ENCODE measurements at places on chromosomes 5 and 9.

GRCh38 chr5:7000310-7000709 lies 287.1 kb downstream of the TENT4A start:
- DNase-seq: no peak

DNA sequence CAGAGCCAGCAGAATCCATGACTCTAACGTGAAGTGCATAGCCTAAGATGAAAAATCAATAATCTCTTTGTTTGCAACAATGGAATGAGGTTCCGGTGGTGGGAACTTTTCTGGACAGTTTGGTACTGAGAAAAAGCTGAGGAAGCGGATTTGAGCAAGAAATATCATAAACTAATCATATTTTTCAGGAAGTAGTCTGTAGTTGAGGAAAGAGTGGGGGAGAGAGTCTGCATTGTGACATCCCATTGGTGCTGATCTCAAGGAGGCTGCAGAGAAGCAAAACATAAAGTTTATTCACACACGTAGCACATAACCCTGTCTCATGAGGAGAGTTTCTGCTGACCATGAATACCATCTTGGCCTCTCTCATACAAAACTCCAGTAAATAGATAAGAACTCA lies 15.8 kb upstream of the FCHO2 start:
- DNase-seq: peak; percentile 39

DNA sequence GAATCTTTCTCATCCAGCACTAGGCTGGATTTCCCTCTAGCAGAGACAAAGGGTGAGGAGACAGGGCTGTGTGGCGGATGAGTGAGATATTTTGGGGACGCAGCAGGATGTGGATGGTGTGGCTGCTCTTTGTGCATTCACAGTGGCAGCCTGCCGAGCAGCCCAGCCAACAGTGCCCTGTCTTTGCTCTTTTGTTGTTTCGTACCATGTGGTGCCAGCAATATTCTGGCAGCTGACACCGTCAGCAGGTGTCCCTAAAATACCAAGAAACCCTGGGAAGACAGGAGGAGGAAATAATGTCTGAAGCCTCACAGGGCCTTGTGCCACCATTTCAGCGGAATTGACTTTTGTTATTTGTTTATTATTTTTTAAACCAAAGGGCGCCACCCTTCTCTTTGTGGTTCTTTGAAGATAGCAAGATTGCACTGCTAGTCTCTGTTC lies 141.4 kb downstream of the CCDC192 start:
- no peak for DNase-seq

DNA sequence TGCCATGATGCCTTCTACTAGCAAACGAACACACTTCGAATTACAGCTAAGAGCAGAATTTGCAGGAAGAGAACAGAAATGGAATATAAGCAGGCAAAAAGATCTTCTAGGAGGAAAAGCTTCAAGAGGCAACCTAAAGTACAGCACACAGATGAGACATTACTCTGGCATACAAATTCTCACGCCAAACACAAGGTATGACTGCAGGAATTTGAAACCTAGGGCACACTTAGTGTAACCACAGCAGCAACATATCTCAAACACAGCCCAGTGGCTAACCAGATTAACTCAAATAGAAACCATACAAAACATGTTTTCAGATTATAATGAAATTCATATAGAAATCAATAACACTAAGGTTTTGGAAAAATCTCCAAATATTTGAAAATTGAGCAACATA lies 481.0 kb upstream of the RGMB start:
- DNase-seq: no peak

DNA sequence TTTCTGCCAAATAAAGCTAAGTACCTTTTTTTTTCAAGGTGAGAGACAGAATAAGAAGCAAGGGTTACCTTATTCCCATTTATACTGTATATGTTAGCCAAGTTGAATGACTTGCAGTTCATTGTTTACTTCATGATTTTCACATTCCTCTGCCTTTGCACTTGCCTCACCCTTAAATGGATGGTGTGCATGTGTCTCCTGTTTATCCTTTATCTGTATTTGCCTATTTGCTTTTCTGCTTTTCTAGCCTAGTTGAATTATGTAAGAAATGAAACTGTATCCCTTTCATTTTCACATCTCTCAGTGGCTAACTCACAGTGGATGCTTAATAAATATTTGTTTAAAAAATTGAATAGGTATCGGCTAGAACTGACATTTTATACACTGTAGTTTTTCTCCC lies 200.8 kb upstream of the ST8SIA4 start:
- DNase-seq: no peak

GRCh38 chr5:135365281-135365680 lies 33.8 kb downstream of the MACROH2A1 start:
- DNase-seq: no peak

DNA sequence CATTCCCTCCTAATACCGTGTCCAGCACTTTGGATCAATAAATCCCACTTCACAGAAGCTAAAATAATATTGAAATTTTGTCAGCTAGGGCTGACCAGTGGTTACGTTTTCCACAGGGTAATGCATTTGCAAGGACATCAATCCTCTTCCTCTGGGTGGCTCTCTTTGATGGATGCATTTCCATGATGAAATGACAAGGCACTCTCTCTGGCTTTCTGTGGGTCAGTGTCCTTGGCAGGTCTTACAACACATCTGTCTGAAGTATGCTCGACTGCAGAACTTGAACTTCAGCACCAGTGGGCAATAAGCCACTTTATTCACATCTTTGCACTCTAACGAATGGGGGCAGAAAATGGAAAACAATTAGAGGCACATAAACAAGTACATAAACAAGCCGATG lies 330.1 kb downstream of the ADAMTS6 start:
- DNase-seq: no peak

GRCh38 chr9:117050007-117050406 lies 362.9 kb downstream of the TRIM32 start:
- DNase-seq: no peak

GRCh38 chr9:69213647-69214046 lies 39.6 kb downstream of the TJP2 start:
- DNase-seq: no peak

GRCh38 chr5:14408969-14409586 lies 172.5 kb upstream of the OTULINL start:
- DNase-seq: no peak

DNA sequence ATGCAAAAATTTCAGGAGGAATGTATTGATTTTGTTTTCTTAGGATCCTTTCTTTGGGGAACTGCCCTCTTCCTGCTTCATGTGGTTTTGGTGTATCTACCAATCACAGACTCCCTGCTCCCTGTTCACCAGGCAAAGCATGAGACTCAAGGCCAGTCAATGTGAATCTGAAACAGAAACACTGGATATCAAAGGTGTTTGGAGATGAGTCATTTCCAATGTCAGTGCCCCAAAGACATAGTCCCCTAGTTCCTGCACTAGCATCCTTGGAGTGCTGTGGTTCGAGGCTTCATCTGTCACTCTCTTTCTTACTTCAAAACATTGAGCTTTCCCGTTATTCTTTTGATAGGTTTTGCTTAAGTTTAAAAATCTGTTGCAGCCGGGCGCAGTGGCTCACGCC lies 8.1 kb downstream of the PPP3R2 start:
- DNase-seq: no peak

DNA sequence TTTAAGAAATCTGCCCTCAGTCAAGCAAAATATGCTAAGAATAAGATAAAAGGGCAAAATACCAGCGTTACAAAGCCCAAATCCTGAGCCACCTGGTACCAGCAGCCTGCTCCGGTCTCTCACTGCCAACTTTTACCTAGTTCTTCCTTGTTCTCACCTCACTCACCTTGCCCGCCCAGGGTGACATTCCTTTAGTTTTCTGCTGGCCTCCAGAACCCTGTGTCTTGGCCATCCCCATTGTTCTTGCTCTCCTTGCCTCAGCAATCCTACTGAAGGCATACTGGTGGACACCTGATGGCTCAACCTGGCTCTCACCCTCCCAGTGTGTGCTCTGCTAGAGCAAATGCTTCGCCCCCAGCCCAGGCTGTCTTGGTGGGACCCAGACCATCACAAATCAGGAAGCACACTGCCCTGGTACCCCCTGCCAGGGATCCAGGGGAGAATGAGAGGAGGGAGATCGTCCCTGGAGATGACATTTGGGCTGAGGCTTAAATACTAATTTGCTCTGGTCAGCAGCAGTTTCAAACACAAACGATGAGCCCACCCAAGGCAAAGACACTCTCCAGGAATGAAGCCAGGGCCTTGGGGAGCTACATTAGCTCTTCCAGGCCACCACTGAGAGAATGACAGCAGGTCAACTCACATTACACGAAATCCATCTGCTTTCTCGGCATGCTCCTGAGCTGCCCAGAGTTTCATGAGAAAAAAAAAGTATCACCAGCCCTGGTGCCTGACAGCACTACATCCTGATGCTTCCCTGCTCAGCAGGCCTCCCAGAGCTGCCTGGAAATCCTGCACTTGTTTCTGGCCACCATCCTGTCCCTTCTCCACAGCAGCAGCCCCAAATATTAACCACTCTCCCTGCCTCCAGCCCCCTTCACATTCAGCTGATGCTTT lies 12.2 kb upstream of the SEPTIN8 start:
- no peak for DNase-seq

GRCh38 chr5:81786991-81787390 lies 36.1 kb upstream of the SSBP2 start:
- DNase-seq: no peak

DNA sequence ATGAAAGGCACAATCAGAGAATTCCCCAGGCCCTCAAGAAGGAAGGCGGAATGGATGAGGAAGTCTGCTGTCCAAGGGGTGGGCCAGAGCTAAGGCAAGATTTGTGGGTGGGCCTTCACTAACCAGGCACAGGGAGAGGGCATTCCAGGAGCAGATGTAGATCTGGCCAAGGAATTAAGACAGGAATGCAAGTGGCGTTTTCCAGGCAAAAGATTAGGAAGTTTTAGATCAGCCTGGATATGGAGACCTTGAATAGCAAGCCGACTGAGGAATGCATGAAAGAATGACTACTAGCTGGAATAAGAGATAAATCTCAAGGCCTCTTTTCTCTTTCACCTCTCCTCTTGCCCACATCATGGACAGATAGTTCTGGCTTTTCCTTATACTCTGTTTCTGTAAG lies 68.5 kb downstream of the GHR start:
- no peak for DNase-seq

DNA sequence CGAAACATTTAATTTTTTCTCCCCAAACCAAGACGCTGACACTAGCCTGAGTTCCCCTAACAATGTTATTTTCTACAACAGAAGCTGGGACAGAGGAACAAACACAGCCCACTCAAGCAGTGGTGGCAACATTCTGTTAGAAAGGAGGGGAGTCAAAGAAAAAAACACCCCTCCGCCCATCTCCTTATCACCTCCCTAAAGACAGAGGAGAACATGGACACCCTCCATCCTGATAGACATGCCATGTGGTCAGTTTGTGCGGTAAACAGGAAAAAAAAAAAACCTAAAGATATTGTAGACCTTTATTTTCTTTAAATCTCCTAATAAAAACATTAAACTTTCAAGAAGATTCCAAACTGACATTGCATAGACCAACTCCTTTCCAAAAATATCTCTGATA lies 2.9 kb upstream of the DPM2 start:
- DNase-seq: no peak

- DNase-seq: no peak
These were observed 5.7 kb downstream of the RPP25L start for GRCh38 chr9:34606190-34606589.

DNA sequence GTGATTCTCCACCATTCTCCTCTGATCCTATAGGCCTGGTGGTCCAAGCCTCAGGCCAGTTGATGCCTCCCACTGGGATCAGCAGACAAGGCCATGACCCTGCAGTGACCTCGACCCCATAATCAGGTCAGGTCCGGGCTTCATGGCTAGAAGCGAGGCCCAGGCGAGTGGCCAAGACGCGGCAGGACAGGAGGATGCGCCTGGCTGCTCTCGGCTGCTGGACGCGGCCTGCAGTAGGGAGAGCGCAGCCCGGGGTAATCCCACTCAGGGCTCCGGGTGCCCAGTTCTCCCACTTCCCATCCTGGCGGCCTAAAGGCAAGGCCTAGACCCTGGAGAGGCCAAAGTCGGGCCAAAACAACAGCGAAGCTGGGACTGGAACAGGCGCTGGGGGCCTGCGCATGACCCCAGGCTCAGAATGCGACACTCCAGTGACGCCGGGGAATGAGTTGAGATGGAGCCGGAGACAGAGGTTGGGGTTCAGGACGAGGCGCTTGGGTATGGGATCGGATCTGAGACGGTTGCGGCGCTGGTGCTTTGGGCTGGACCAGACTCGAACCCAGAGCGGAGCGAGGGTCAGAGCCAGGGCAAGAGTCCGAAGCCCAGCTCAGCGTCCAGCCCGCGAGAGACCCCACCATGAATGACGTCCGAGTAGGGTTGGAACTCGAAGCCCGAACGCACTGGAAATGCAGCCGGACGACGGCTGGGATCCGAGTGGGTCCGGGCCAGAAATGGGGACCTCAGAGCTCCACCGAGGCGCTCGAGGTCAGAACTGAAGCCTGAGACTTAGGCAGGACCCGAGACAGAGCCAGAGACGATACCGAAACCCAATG lies 3.2 kb downstream of the LHX6 start:
- no peak for DNase-seq

DNA sequence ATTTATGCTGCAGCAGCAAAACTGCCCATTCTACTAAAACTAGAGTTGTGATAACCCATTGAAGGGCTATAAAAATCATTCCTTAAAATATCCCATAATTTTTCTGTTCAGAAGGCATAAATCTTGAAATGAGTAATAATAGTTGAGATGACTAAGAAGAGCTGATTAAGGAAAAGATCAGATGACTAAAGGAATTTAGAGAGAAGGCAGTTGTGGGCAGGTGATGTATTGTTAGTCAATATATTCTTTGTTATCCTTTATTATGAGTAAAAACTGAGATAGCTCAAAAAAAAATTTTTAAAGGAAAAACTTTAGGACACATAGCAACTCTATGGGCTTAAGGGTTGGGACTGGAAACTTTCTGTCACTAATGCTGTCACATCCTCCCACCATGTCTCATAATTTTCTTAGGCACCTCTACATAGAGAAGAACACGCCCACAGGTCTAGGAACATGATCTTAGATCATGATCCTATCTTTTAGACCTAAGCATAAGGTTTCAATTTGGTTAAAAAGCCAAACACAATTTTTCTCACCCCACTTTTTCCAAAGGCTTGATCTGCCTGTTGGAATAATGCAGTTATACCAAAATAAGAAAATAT lies 597.5 kb upstream of the MEF2C start:
- DNase-seq: no peak

DNA sequence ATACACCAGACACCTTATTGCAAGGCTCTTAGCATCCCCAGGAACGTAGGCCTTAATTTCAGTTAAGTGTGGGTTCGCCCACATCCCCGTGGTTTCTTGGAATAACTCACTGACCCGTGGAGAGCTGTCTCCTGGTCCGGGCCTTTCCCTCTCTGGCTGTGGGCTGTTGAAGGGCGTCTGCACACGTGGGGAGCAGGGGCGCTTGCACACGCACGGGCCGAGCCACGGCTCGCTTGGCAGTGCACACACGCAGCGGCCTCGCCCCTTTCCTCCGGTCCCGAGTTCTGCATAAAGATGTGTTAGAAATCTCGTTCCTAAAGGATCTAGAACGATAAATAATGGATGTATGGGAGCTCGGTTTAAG lies 141.9 kb downstream of the PBX3 start:
- DNase-seq: peak; percentile 55

Measured in KBM-7 (cell line).